Right ventricle myocardium inferior (tissue), 1 donor: ENCODE measurements at places on chromosomes 5 and 9. TPM values are rescaled to one million over a fixed set of nuclear protein-coding genes. Genes with fewer than 3 reads are reported as not detected.

The PPP3R2 gene
- not detected for total RNA-seq

The PCDHGA11 gene
- total RNA-seq: 4.5 TPM

The SLC25A48 gene
- not detected for total RNA-seq

The LHX6 gene
- 6.1 TPM for total RNA-seq

The FCN1 gene
- 5.7 TPM for total RNA-seq

The RORB gene
- total RNA-seq: 5.6 TPM

The DNAJA1 gene
- total RNA-seq: 82.3 TPM

The PTPDC1 gene
- 8.5 TPM for total RNA-seq

The OR1J2 gene
- not detected for total RNA-seq

The ACOT12 gene
- not detected for total RNA-seq

The CDC25C gene
- 0.24 TPM for total RNA-seq

The CARTPT gene
- total RNA-seq: not detected

The JADE2 gene
- 24.6 TPM for total RNA-seq

The TMEFF1 gene
- 0.14 TPM for total RNA-seq

The PPP1R26 gene
- total RNA-seq: 18.5 TPM

The ADGRV1 gene
- not detected for total RNA-seq

The COL23A1 gene
- total RNA-seq: 22.5 TPM

The NADK2 gene
- 39.4 TPM for total RNA-seq

The ZBTB6 gene
- total RNA-seq: 5.3 TPM

The PRLR gene
- total RNA-seq: 0.38 TPM

The PPP6C gene
- 39.4 TPM for total RNA-seq
